ENCODE measurements at places on chromosomes 3 and 15. TPM values are rescaled to one million over a fixed set of nuclear protein-coding genes. Genes with fewer than 3 reads are reported as not detected.

- no peaks in the 10 kb centered on the region for H3K36me3 ChIP-seq
- H3K27me3 ChIP-seq, result peaks cover 7% of the 10 kb centered on the region
- DNase-seq, result no peak
- no peak overlapping the region for H3K4me3 ChIP-seq
- no peaks in the 10 kb centered on the region for H3K4me1 ChIP-seq
Observed at GRCh38 chr3:65352951-65353350, 665.2 kb upstream of the ADAMTS9 start.

DNA sequence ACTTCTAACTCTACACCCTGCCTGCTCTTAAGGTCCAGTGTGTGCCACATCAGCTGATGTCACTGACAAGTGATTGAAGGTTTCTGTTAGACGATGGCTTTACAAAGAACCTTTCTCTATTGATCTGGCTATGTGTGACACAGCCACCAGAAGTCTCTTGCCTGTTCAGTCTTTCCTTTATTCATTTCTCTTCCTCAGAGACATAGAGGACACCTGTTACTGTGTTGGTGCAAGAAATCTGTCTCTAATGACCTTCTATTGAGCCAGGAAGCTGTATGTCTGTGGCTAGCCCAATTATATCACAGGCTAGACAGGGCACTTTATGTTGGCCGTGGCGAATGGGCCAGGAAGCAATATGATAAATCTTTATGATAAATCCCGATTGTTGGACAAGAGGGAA is 173.3 kb upstream of the GAP43 start:
- H3K4me3 ChIP-seq, result no peak overlapping the region
- H3K4me1 ChIP-seq, result no peaks in the 10 kb centered on the region
- DNase-seq, result no peak
- H3K27ac ChIP-seq, result no peak overlapping the region
- H3K27me3 ChIP-seq, result peaks cover 30% of the 10 kb centered on the region
- H3K36me3 ChIP-seq, result no peaks in the 10 kb centered on the region

GRCh38 chr15:78417754-78418630 is 20.0 kb upstream of the IREB2 start:
- peaks cover 8% of the 10 kb centered on the region for H3K27me3 ChIP-seq
- DNase-seq, result no peak
- H3K4me3 ChIP-seq, result no peak overlapping the region
- no peaks in the 10 kb centered on the region for H3K4me1 ChIP-seq
- no peak overlapping the region for H3K27ac ChIP-seq
- H3K36me3 ChIP-seq, result no peaks in the 10 kb centered on the region

- H3K27ac ChIP-seq, result peak overlapping the region; percentile 79
- DNase-seq, result no peak
- peaks cover 8% of the 10 kb centered on the region for H3K36me3 ChIP-seq
Observed at GRCh38 chr15:90572893-90573292, 43.2 kb downstream of the CRTC3 start.

- no peak for DNase-seq
- H3K27ac ChIP-seq, result no peak overlapping the region
- peaks cover 30% of the 10 kb centered on the region for H3K4me1 ChIP-seq
- no peaks in the 10 kb centered on the region for H3K27me3 ChIP-seq
- no peak overlapping the region for H3K4me3 ChIP-seq
Observed at GRCh38 chr15:67156426-67156825, 91.0 kb downstream of the SMAD3 start.

GRCh38 chr3:45906681-45907407 is 20.5 kb downstream of the CCR9 start:
- H3K27me3 ChIP-seq, result peaks cover 13% of the 10 kb centered on the region
- no peak for DNase-seq
- H3K36me3 ChIP-seq, result peaks cover 6% of the 10 kb centered on the region
- H3K4me3 ChIP-seq, result no peak overlapping the region

- no peak overlapping the region for H3K4me3 ChIP-seq
- no peaks in the 10 kb centered on the region for H3K27me3 ChIP-seq
- H3K4me1 ChIP-seq, result no peaks in the 10 kb centered on the region
Observed at GRCh38 chr15:59150185-59150584, 45.2 kb downstream of the CCNB2 start.

DNA sequence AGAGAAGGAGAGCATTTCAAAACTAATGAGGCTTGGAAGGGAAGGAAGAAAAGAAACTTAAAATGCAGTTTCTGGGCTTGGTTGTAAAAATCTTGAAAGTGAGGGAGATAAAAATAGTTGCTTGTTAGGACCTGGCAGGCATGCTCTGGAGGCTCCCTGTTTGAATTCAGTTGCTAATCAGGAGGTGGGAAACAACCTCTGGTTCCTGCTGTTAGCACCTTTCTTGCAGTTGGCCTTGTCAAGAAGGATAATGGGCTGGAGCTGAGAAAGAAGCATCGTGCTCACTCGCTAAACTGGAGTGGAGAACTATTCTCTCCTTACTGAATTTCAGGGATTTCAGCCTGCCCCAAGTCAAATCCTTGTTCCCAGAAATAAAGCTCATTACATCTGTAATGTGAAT is 23.4 kb downstream of the SNAPC5 start:
- H3K27me3 ChIP-seq, result no peaks in the 10 kb centered on the region
- no peaks in the 10 kb centered on the region for H3K36me3 ChIP-seq
- DNase-seq, result no peak
- H3K27ac ChIP-seq, result no peak overlapping the region

- peaks cover 3% of the 10 kb centered on the region for H3K4me1 ChIP-seq
- H3K4me3 ChIP-seq, result no peak overlapping the region
- H3K27me3 ChIP-seq, result peaks cover 9% of the 10 kb centered on the region
- H3K36me3 ChIP-seq, result no peaks in the 10 kb centered on the region
Observed at GRCh38 chr15:72153269-72154000, 35.2 kb downstream of the SENP8 start.

- H3K4me3 ChIP-seq, result no peak overlapping the region
- no peak overlapping the region for H3K27ac ChIP-seq
- peaks cover 7% of the 10 kb centered on the region for H3K27me3 ChIP-seq
- H3K36me3 ChIP-seq, result no peaks in the 10 kb centered on the region
Observed at GRCh38 chr3:58173669-58174398, 36.9 kb downstream of the DNASE1L3 start.

GRCh38 chr3:30188713-30189112 is 417.7 kb upstream of the TGFBR2 start:
- no peak overlapping the region for H3K4me3 ChIP-seq
- no peak for DNase-seq
- no peak overlapping the region for H3K27ac ChIP-seq
- H3K36me3 ChIP-seq, result no peaks in the 10 kb centered on the region
- H3K4me1 ChIP-seq, result no peaks in the 10 kb centered on the region

DNA sequence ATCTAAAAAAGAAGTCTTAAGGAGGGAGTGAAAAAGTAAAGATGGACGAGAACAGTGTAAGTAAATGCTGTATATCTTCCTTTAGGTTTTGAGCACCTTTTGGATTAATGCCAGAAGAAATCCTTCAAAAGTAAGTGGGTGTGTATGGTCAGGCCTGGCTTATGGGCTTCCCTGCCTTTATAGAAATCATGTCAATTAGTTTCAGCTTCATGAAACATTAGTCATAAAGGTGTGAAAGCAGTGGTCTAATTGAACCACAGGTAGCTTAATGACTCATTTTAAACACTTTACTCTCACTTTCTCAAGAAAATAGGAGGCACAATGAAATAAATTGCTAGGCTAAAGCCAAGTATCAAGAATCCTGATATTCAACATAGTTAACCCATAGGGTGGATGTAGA is 467.4 kb upstream of the DPPA4 start:
- peak overlapping the region; percentile 96 for H3K27ac ChIP-seq
- H3K4me3 ChIP-seq, result peak overlapping the region; percentile 42
- DNase-seq, result no peak

- no peak for DNase-seq
- H3K27me3 ChIP-seq, result peaks cover 4% of the 10 kb centered on the region
- H3K4me1 ChIP-seq, result peaks cover 12% of the 10 kb centered on the region
- H3K4me3 ChIP-seq, result peak overlapping the region; percentile 43
- no peaks in the 10 kb centered on the region for H3K36me3 ChIP-seq
Observed at GRCh38 chr3:72629191-72629631, 219.0 kb downstream of the SHQ1 start.

GRCh38 chr3:20503394-20504082 is 317.5 kb upstream of the SGO1 start:
- H3K27ac ChIP-seq, result no peak overlapping the region
- DNase-seq, result no peak
- H3K4me3 ChIP-seq, result no peak overlapping the region
- peaks cover 11% of the 10 kb centered on the region for H3K36me3 ChIP-seq

DNA sequence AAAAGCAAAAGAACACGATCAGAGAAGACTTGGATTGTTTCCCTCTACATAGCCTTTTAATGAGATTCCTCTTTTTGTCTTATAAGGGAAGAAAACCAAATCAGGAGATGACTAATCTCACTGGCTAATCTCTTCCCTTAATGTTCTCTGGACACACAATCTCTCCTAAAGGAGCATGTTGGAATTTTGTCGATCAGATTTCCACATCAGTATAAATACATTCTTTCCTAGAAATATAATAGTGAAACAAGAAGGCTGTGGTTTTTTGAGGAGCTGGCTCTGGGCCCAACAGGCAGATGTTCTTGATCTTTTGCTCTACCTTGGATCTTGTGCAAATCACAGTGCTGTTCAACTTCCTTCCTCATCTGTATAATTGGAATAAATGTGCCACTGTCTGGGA is 94.0 kb downstream of the GTPBP8 start:
- peaks cover 7% of the 10 kb centered on the region for H3K36me3 ChIP-seq
- H3K27ac ChIP-seq, result no peak overlapping the region
- no peak for DNase-seq
- H3K27me3 ChIP-seq, result no peaks in the 10 kb centered on the region
- no peaks in the 10 kb centered on the region for H3K4me1 ChIP-seq

DNA sequence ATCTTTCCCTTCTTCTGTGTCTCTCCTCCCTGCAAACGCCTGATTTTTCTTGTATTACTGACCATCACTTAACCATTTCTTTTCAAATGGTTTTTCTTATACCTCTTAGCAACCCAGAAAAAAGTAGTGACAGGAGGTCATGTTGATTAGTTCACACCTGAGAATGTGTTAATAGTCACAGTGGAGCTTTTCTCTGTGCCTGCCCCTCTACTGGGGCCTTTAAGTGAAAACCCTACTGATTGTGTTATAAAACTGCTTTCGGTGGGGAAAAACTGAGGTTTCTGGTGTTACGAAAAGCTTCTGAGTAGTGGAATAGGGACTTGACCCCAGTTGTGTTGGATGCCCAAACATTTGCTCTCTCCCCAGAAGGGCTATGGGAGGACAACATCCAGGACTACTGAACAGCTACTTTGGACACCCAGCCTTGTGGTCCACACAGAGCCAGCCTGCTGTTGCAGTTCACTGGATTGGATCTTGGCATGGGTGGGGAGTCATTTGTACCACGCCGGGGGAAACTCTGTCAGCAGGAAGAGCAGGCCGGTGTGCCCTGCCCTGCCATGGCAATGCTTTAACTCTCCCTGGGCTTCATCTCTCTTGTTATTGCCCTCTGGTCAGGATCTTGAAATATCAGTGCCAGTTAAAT is 10.3 kb downstream of the GPR87 start:
- no peaks in the 10 kb centered on the region for H3K36me3 ChIP-seq
- no peak for DNase-seq
- H3K27me3 ChIP-seq, result no peaks in the 10 kb centered on the region
- peak overlapping the region; percentile 33 for H3K27ac ChIP-seq
- H3K4me3 ChIP-seq, result peak overlapping the region; percentile 56
- peaks cover 34% of the 10 kb centered on the region for H3K4me1 ChIP-seq

DNA sequence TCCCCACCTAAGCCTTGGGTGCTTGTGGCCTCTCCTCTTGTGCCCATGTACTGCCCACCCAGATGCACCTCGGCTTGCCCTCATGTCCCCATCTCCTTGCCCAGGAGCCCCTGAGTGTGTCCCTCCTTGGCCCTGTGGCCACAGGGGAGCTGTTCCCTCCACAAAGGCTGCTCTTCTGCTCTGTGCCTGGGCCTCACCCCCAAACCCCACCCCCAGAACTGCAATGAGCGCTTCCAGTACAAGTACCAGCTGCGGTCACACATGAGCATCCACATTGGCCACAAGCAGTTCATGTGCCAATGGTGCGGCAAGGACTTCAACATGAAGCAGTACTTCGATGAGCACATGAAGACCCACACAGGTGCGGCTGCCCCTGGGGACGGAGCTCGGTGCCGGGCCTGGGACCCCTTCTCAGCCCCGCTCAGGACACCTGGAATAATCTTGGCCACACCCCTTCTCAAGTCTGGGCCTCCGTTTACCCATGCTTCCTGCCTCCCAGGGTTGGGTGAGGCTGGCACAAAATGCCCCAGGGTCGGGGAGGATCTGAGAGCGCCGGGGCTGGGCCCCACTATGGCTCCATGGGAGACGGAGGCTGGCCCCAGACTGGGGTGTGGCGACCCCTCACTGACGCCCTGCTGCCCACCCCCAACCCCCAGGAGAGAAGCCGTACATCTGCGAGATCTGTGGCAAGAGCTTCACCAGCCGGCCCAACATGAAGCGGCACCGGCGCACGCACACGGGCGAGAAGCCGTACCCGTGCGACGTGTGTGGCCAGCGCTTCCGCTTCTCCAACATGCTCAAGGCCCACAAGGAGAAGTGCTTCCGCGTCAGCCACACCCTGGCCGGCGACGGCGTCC is 10.3 kb downstream of the ZBTB47 start:
- no peaks in the 10 kb centered on the region for H3K27me3 ChIP-seq
- H3K4me3 ChIP-seq, result no peak overlapping the region
- H3K27ac ChIP-seq, result no peak overlapping the region
- DNase-seq, result no peak
- H3K36me3 ChIP-seq, result no peaks in the 10 kb centered on the region

DNA sequence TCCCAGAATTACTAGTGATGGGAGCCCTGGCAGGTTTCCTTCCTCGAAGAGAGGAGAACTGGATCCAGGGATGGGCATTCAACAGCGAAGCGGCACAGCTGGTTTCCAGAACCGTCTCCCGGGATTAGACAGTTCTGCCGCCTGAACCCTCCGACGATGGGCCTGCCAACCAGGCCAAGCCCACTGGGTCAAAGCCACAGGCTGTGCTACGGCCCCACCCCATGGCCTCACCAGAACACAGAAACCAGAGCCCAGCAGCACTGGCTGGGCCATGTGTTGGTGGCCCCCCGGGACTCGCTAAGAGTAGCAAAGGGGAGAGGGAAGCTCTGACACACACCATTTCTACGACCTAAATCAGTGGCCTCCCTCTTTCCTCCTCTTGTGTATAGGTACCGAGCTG is 2.2 kb downstream of the C15orf62 start:
- no peak overlapping the region for H3K4me3 ChIP-seq
- no peaks in the 10 kb centered on the region for H3K27me3 ChIP-seq
- peak; percentile 58 for DNase-seq

GRCh38 chr15:67109141-67110034 is 44.0 kb downstream of the SMAD3 start:
- H3K27me3 ChIP-seq, result peaks cover 8% of the 10 kb centered on the region
- peak overlapping the region; percentile 69 for H3K27ac ChIP-seq
- DNase-seq, result peak; percentile 74
- peak overlapping the region; percentile 65 for H3K4me3 ChIP-seq
- H3K36me3 ChIP-seq, result peaks cover 15% of the 10 kb centered on the region
- H3K4me1 ChIP-seq, result peaks cover 82% of the 10 kb centered on the region

GRCh38 chr3:18790384-18790783 is 357.9 kb upstream of the KCNH8 start:
- DNase-seq, result no peak
- H3K4me1 ChIP-seq, result no peaks in the 10 kb centered on the region
- H3K36me3 ChIP-seq, result no peaks in the 10 kb centered on the region
- no peak overlapping the region for H3K27ac ChIP-seq
- no peaks in the 10 kb centered on the region for H3K27me3 ChIP-seq

CGNL1 gene
- total RNA-seq, result not detected

FANCD2 gene
- 110 TPM for total RNA-seq

PCBP4 gene
- total RNA-seq, result 7.9 TPM

OR5AC2 gene
- total RNA-seq, result not detected

GXYLT2 gene
- total RNA-seq, result not detected
